ENCODE measurements at places on chromosomes 4 and X.

DNA sequence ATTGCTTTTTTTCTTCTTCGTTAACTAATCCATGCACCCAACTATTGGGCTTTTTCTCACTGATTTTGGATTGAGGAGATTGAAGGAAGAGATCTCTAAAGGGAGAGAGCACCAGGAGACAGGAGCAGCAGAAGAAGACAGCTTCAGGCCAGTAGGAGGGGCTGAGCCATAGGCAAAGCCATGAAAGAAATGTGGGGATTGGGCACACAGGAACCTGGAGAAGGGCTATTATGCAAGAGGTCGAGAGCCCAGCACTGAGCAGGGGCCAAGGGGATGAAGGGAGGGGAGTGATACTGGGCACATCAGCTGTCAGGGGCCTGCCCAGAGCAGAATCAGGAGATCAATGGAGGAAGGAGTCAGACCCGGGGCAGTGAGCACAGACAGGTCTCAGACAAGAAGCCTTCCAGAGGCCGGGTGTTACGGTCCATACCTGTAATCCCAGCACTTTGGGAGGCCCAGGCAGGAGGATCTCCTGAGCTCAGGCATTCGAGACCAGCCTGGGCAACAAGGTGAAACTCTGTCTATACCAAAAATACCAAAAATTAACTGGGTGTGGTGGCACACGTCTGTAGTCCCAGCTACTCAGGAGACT lies 140.9 kb downstream of the BCOR start:
- no peak for DNase-seq

DNA sequence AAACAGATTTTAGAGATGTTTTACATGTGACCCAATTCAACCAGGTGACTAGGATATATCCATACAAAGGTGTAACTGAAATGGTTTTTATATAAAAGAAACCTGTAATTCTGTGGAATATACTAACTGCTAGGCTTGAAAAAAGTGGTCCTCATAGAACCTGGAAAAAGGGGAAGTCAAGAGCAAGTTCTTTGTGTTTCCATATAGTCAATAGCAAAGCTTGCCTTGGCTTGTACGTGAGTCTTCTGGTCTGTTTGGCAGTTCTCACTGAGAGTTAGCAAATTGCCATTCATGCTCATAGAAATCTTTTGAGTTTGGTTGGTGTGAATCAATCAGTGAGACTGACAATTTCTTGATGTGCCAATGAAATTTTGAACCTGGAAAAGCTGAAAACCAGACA lies 79.4 kb upstream of the SMIM10 start:
- no peak for DNase-seq

DNA sequence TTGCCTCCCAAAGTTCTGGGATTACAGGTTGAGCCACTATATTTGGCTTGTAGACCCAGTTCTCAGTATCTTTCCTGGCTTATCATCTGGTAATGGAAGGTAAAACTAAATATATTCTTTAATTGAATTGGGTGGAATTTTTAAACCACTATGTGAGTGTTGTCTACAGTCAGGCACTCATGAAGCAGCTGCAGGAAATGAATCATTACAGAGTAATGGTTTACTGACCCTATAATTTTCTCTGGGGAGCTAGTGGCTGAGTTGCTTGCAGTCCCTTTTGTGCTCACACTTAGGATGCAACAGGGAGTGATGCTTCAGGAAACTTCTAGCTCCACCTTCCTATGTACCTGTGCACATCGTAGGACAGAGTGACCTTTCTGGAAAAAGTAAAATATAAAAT lies 4.1 kb upstream of the UGT2B7 start:
- DNase-seq, result peak; percentile 56

DNA sequence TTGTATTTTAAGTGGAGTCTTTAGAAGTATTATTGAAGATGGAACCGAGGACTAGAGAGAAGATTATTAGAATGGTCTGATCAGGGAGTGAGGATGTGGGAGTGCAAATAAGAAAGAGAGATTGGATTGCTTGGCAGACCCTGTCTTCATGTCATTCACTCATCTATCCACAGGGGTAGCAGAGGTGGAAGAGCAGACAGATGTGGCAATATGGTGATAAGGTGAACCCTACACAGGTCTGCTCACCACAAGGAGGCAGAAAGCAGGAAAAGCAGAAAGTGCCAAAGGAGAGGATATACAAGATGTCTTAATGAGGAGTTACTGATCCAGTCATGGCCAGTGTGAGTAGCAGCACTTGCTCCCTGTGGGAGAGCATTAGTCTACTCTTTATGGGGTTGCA lies 129.4 kb downstream of the MAGEE2 start:
- no peak for DNase-seq

GRCh38 chrX:78708262-78708661 lies 39.3 kb upstream of the LPAR4 start:
- peak; percentile 41 for DNase-seq

- no peak for DNase-seq
Observed at GRCh38 chr4:1584498-1584897, 99.6 kb downstream of the FAM53A start.

GRCh38 chrX:135489542-135489941 lies 30.9 kb upstream of the INTS6L start:
- no peak for DNase-seq

GRCh38 chr4:77893451-77893850 lies 30.8 kb downstream of the MRPL1 start:
- no peak for DNase-seq

DNA sequence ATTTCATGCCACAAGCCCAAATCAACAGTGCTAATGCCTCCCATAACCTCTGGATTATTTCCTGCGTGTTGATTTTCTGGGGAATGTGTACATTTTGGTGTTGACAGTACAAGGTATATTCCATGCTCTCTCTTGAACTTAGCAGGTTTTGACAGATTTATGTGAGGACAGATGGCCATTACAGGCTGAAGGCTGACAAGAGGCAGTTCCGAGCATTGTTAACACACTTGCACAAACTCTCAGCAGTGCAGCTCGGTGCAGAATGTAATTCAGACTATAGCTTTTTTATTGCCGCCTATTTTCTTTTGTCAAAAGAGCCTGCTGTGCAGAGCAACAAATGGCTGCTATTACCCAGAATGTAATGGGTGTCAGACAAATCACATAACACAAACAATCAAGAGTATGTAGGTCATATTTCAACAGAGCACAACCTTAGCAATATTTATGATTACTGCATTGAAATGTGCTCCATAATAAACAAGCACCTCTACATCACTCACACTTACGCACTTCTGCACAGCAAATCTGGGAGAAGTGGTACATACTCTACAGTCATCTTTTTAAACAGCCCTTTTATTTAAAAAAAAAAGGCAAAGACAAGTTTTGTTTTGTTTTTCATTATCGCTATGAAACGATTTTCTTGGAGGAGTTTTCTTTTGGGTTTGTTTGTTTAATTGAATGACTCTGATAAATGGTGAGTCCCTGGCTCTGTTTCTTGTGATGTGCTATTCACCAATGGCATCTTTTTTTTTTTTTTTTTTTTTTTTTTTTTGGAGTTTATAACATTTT lies 71.6 kb downstream of the PPARGC1A start:
- DNase-seq, result no peak

Data from fibroblast of skin of back (primary cell).